ENCODE measurements at places on chromosomes 7 and 10.
A peak's percentile ranks its signal among the peaks of the same experiment; 100 is the strongest.

DNA sequence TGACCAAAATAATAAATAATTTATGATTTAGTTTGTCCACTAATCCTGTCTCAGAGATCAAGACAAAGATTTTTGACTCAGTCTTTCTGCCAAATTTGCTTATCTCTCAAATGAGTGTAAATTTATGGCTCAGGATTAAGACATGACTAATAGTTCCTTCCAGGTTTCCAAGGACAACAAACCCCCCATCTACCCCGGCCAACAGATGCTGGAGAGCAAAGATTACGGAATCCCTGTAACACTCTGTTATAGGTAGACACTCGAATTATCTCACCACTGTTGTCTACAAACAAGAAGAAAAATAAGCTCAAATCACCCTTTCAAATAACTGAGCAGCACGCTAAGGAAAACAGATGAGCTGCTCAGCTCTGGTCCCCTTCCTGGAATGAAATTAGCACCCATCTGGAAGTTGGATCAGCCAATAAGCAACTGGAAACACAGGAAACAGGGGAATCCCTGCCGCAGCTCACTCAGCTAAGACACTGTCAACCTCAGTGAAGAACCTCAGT is 56.8 kb upstream of the SVIL start:
- DNase-seq, result no peak

DNA sequence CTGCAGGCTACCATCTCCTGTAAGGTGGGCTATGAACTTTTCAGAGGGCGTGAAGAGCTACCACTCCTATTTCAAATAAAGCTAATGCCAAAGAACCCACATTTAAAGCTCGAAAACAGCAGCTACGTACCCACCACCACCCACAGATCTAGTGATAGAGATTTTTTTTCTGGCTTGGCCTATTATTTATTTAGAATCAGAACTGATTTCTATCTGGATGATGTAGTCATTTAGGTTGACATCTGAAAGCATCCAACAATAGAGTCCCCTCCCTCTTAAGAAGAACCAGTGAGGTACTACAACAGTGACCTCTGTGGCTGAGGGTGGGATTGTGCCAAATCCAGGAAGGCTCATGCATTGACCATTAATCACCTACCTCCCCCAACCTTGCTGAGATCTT is 113.8 kb upstream of the ADO start:
- DNase-seq, result no peak

GRCh38 chr10:58358314-58358933 is 23.6 kb downstream of the UBE2D1 start:
- DNase-seq, result no peak

DNA sequence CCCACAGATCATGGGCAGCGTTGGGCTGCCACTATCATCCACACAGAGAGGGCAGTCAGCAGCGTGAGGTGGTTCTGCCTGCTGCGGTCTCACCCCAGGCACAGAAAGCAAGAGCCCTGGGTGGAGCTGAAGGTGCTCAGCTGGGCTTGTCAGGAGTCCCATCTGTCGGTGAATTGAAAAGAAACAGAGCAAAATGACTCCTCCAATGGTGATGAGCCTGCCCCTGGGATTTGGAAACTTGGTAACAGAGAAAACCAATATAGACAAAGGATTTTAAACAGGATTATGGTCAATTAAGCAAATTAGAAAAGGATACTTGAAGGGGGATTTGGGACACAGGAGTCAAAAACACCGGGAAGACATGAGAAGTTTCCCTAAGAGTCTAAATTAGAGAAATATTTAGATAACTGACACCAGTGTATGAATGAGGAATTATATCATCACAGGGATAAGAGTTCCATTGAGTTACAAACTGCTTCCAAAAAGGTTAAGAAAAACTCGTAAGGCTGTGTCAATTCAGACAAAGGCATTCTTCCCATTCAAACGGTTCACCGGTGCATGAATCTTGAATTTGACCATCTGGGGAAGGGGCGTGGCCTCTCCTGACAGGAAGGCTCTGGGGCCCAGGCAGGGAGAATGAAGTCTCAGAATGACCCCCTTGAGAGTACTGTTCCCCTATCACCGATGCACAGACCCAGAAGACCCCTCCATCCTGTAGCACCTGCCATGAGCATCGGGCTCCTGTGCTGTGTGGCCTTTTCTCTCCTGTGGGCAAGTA is 70.0 kb upstream of the PRSS58 start:
- no peak for DNase-seq

DNA sequence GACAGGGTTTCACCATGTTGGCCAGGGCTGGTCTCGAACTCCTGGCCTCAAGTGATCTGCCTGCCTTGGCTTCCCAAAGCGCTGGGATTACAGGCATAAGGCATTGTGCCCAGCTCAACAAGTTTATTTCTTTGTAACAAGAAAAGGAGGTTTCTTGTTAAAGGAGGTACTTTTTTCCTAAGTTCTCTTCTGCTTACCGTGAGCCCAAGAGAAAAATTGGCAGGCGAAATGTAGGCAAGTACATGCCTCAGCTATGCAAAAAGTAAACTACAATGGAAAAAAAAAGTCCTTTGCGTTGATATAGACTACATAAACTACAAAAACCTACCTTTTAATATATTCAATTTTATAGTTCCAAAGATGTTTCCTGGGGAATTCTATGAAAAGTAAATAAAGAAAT is 122.6 kb downstream of the DKK1 start:
- no peak for DNase-seq

DNA sequence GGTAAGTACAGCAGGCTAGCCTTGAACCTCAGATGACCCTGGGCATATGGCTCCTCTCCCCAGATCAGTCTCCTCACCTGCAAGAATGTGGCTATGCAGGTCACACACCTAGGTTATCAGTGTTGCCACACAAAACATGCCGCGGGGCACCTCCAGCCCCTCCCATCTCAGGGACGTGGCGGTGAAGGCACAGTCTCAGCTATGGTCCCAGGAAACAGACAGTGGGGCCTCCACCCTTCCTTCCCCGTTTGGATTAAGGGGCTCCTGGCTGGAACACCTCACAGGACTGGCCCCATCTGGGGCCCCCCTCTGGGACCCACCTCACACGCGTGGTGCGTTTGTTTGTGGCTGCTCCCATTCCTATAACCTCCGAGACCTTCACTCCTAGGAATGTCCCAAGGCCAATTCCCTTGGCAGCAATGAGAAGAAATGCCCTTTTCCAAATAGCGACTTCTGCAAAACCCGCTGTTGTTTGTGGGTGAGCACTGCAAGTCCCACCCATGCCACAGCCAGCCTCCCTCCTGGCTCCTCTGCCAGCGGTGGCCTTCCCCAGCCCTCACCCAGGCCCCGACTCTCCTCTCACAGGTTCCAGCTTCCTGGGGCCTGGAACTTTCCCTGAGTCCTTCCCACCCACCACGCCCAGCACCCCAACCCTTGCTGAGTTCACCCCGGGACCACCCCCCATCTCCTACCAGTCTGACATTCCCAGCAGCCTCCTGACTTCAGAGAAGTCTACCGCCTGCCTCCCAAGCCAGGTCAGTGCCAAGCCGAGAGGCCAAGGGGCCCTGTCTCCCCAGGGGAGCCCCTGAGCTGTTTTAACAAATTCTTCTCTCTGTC is 17.1 kb downstream of the ZMIZ2 start:
- no peak for DNase-seq

GRCh38 chr7:9026121-9026520 is 592.7 kb downstream of the NXPH1 start:
- no peak for DNase-seq

DNA sequence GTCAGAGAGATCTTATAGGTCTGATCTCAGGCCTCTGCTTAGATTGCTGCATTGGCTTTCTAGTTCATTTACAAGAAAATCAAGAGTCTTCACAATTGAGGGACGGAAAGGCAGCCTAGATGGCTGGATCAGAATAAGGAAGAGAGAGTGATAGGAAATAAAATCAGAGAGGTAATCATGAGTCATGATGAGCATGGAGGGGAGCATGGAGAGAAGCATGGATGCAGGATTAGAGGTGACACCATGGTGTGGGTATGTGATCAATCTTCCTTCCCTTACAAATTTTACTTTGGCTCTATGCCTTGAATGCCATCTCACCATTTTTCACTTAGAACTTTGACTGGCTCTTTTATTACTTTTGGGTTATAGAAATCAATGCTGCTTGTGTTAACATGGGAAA is 1.4 kb downstream of the BCCIP start:
- DNase-seq, result no peak

DNA sequence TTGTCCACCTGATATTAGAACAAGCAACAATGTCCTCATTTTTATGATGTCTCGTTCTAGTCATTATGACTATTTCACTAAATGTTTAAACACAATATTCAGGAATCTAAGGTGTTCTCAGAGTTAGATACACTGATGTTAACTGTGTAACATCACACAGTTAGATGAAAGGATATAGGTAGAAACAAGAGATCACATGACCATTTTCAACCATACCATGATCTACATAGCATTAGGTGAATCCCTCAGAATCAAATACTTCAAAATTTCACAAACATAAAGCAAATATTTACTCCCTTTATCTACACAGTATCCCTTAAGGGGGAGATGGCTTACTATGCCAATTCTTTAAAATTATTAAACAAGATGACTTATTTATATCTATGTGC is 90.3 kb downstream of the ANK3 start:
- no peak for DNase-seq

DNA sequence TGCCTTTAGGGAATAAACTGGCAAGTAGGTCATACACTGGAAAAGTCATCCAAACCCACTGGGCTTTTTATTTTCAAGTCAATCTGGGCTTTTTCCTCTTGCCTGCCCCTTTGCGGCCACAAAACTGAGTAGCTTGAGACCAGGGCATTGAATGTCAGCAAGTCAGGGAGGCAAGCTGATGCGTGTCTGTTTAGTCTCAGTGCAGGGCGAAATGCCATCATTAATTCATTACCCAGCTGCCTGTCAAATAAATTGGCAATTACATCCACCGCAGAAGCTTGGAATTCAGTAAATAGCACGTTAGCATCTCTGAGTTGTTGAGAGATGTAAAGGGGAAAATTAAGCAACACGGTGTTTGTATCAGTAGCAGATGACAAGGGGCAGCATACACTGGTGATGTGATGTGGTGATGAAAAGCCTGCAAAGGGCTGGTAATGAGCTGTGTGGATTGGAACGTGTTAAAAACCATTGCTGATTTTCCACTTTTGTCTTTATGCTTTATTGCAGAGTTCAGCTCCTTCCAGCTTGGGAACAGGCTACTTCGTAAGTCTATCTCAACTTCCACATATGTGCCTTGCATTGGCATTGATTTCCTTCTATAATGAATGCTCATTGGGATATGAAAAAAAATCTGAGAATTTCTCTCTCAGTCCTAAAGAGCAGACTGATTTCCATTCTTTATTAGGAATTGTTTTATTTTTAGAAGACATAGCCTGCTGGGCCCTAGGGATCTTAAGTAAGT is 535.9 kb downstream of the AUTS2 start:
- peak; percentile 91 for DNase-seq

DNA sequence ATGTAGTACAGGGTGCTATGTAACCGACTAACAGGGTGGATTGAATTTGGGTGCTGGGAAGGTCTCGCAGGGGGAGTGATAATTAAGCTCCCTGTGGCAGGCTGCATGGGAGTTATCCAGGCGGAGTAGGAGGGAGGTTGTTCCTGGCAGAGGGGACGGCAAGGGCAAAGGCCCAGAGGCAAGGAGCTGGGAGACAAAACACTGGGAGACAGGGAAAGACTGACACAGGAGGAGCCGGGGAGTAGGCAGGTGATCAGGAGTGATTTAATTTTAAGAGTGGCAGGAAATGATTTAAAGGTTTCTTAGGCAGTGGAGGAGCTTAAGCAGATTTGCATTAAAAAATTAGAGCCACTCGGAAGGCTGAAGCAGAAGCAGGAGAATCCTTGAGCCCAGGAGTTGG is 40.7 kb upstream of the LEP start:
- DNase-seq, result no peak

GRCh38 chr10:5818894-5819293 is 5.7 kb upstream of the GDI2 start:
- no peak for DNase-seq

DNA sequence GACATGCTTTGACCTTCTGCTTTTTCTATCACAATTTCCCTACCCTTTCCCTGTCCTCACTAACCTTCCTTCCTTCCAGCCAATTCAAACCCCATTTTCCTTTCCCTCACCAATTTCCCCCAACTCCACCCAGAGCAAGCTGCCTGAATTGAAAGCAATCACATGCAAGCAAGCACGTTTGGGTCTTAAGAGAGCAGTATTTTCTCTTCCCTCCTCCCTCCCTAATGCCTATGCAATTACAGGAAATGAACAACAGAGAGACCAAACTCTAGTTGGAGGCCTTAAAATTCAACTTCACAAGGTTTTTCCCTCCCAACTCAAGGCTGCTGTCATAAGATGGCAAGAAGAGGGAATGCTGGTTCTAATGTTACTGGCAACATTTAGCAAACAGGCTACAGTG is 117.2 kb downstream of the MYOF start:
- no peak for DNase-seq

GRCh38 chr7:3578399-3578798 is 277.3 kb downstream of the SDK1 start:
- no peak for DNase-seq

GRCh38 chr10:7512487-7512886 is 101.7 kb upstream of the SFMBT2 start:
- no peak for DNase-seq

DNA sequence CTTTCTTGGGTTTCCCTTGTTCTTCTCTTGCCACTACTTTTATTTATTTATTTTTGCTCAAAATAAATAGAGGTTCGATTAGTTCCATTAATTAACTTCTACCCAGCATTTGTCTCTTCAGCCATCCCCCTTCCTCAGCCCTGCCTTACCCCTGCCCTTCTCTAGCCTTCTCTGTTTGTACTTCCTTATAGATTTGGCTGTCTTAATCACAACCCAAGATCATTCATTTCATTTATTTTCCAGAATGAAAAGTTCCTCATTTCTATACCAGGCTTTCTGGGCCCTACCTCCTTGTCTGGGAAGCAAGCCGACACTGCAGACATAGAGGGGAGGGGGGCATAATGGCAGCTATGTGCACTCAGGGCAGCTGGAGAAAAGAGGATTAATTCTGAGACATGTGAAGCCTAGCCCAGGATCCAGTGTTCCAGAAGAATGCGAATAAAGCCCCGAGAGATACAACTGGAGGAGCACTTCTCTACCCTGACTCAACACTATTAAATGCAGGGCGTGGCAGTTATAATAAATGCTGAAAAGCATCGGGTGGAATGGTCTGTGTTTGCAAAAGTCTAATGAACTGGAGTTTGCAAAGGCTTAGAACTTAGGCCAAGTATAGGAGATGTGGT is 6.4 kb upstream of the PDCD4 start:
- DNase-seq, result no peak

GRCh38 chr10:70571236-70571635 is 31.3 kb downstream of the PRF1 start:
- no peak for DNase-seq

- peak; percentile 67 for DNase-seq
These were observed 56.8 kb downstream of the SND1 start for GRCh38 chr7:127708788-127709187.

- no peak for DNase-seq
These were observed 266.7 kb upstream of the KLF6 start for GRCh38 chr10:4051641-4052151.

- DNase-seq, result no peak
These were observed 11.2 kb downstream of the RPA3 start for GRCh38 chr7:7707246-7707645.
